ENCODE measurements at places on chromosomes 5 and 9.

GRCh38 chr9:29100762-29101161, 1527.5 kb upstream of the C9orf72 start:
- no peak for DNase-seq

- DNase-seq, result no peak
Measured at GRCh38 chr9:132609184-132609583, 26.8 kb downstream of the BARHL1 start.

DNA sequence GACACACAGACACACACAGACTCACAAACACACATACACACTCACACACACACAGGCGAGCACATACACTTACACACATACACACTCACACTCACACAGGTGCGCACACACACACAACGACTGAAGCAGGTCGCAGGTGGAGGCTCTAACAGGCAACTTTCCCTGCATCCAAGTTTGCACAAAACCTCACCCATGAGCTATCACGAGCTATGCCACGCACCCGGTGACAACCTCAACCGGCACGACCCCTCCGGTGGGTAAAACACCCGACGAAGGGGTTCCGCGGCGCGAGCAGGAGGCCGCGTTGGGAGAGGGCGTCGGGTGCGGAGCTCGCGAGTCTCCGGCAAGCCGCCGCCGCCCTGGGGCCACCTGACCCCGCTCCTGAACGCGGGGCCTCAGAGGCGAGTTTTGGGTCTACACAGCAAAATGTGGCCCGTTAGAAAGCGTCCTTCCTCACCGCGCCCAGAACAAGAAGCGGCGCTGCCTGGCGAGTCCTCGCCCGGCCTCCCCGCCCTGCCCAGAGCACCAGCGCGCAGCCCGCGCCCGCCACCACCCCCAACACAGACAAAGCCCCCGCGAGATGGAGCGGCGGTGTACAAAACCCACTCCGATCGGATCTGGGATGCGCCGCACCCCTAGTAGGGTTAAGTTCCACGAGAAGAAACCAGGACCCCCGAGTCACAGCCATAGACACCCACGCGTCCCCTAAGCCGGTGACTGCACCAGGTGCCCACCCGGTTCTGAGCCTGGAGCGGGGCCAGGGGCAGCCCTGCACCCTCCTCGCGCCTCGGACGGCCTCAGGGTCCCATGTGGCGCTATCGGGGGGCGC, 665 bp downstream of the SLC6A3 start:
- no peak for DNase-seq

DNA sequence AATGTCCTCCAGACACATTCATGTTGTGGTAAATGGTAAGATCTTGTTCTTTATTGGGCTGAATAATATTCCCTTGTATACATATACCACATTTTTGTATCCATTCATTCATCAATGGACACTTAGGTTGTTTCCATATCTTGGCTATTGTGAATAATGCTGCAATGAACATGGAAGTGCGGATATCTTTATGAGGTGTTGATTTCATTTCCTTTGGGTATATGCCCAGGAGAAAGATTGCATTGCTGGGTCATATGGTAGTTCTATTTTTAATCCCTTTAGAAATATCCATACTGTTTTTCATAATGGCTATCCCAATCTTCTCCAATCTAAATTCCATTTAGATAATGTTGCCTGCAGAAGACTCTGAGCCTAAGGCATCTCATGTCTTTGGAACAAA, 78.0 kb upstream of the TNC start:
- no peak for DNase-seq

GRCh38 chr9:111399772-111400563, 69.9 kb upstream of the OR2K2 start:
- DNase-seq, result no peak
